Mammary epithelial cell (primary cell): ENCODE measurements at places on chromosomes 4 and X.
A peak's percentile ranks its signal among the peaks of the same experiment; 100 is the strongest.

DNA sequence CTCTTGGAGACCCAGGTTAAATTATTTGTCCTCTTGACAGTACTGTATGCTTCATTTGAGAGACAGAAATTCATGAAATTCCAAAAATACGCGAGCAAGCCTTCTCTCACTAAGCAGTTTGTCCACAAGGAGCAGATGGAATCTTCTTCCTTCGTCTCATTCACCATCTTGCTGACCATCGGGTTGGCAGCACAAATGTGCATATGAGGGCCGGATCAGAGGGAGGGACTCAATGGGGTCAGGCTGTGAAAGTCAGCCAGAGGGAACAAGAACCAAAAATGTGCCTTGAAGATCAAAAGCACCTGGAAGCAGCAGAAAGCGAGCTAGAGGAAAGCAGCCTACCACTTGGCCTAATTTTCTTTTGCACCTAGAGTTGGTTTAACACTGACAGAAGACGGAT, 16.4 kb downstream of the NHSL2 start:
- DNase-seq, result no peak

DNA sequence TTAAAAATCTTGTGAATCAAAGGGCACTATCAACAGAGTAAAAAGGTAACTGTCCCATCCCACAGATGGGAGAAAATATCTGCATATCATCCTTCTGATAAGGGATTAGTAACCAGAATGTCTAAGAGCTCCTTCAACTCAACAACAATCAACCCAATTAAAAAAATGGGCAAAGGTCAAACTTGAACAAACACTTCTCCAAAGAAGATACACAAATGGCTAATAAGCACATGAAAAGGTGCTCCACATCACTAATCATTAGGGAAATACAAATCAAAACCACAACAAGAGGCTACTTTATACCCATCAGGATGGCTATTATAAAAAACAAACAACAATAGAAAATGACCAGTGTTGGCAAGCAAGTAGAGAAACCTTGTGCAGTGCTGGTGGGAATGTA, 43.3 kb downstream of the TMEM165 start:
- no peak for DNase-seq

GRCh38 chrX:44062840-44063239, 89.7 kb upstream of the NDP start:
- peak; percentile 36 for DNase-seq

- DNase-seq, result peak; percentile 86
These were observed at the start of gene SCD5 for GRCh38 chr4:82798168-82799005. Gene SCD5, minus strand, starts transcription at chr4:82798796. Its CDS starts 259 bp downstream, at chr4:82798537.

GRCh38 chrX:101386542-101386885, 523 bp upstream of the BTK start:
- DNase-seq, result no peak

- DNase-seq, result no peak
These were observed 3.2 kb downstream of the THAP9 start for GRCh38 chr4:82903737-82904136.

DNA sequence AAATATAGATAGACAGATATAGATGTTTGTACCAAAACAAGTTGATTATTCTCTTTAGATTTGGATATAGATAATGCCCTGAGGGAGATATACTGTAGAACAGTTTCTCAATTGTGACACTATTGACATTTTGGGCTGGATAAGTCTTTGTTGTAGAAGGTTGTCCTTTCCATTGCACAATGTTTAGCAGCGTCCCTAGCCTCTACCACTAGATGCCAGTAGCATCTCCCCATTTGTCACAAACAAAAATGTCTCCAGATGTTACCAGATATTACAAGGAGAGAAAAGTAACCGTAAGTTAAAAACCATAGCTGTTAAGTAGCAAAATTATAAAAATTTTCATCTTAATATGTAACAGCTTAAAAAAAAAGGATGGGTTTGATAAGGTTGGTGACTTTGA, 2595.3 kb downstream of the ARAP2 start:
- peak; percentile 1 for DNase-seq
